ENCODE measurements at places on chromosomes 7 and 10. TPM values are rescaled to one million over a fixed set of nuclear protein-coding genes. Genes with fewer than 3 reads are reported as not detected.

GRCh38 chr7:128060018-128060417 lies 28.8 kb upstream of the LRRC4 start:
- no peak for DNase-seq

Gene AKR1C4
- not detected for polyA plus RNA-seq

Gene SFMBT2
- 6.4 TPM for polyA plus RNA-seq

DNA sequence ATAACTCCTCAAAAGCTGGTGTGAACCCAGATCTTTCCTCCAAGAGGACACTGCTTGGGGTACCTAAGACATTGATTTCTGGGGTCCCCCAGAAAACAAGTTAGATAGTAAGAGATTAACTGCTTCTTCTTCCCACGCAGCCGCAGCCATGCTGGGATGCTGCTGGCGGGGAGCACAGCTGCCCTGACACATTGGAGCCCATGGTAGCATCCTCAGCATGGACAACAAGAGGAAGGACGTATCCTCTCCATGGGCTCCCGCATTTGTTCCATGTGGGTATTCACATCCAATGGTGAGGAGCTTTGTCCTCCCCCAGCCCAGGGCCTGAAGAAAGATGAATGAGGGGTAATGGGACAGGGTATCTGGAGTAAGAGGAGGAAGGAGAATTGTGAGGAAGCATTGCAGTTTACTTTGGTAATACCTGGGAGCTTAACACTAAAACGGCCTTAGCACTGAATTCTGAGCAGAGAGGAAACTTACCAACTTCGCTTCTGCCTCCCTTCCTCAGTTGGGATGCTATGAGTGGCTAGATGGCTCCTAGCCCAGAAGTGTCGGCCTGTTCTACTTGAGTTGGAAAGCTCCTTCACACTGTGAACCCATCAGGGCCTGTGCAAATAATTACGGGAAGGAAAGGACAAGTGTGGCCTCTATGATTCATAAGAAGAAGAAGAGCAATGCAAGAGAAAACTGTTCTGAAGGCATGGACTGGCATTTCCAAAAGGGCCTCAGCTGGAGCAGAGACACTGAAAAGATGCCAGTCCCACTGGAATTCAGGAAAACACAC lies 43.9 kb downstream of the C10orf120 start:
- DNase-seq, result no peak

DNA sequence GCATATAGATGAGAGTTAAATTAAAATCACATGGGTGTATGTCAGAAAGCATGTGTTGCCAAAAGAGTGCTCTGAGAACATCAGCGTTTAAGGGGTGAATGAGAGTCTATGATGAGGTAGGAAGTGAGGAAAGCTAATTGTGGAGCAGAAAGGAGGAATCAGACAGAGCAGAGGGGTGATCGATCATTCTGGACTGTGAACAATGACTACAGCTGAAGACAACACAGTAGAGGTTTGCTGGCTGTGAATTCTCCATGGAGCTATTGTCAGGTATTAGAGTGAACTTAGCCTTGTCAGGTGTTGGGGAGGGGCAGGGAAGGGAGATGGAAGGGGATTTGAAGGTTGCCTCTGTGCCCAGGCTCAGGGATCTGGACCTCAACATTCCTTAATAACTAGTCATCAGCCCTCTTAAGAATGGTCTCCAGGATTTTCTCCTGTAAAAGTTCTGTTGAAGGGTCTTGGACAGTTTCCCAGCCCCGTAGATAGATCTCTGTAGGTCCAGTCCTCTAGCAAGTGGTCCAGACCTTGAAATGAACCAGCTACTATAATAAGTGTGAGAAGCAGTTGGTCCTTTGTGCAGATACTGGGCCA lies 57.1 kb downstream of the KIF5B start:
- DNase-seq, result no peak
